Stimulated activated CD4-positive, alpha-beta T cell treated with anti-CD3 and anti-CD28 coated beads, Interleukin-2, amount 100 ng/mL, for 48 hours (primary cell): ENCODE measurements at places on chromosomes 12 and 14.

DNA sequence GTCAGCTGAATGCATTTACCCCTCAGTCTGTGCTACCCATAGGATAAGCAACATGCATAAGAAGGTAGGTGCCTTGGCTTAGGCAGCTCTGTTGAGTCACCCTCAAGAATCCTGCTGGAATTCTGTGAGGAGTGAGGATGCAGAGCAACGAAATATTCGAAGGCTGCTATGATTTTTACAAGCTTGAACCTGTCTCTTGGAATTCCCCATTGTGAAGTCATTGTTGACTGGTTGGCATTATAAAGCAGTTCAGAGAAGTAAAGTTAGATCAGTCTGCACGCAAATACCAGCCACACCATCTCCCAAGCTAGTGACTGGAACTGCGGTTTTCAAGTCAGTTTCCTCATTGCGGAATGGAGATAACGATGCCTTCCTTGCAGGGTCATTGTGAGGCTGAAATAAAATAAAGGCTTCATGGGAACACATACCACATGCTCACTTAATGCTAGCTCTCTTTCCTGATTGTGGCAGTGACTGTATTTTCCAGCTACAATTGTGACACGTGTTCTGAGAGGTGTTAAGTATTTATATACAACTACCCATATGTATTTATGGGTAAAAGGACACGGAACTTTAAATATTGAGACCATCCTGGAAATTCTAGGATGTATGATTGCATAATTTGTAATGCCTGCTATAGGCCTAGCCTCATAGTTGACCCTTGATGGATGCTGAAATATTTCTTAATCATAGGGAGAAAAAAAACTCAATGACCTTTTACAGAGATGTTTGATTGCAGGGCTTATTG, 96.7 kb downstream of the ETV6 start:
- no peak for DNase-seq

DNA sequence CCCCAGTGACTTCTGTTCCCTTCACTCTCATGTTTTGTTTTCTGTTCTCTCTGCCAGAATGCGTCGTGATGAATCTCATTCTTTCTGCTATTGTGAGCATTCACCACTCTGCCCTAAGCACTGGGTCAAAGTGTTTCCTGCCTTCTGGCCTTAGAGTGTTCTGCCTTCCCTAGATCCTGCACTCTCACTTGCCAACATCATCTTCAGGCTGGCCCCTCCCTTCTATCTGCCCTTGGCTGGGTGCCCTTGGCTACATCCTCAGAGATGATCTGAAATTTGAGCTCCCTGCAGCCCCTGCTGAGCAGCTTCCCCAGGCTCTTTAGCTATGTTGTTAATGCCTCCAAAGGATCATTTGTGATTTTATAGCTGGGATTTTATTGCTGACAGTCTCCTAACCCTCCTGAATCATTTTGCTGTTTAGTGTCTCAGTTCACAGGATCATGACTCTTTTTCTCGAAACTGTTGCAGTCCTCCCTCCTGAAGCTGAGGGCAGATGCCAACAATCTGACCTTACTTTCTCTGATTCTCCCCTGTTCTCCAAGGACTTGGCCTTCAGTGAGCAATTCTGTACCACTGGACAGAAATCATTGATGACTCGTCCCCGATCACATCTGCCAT, 4.5 kb downstream of the DHRS2 start:
- DNase-seq: no peak

DNA sequence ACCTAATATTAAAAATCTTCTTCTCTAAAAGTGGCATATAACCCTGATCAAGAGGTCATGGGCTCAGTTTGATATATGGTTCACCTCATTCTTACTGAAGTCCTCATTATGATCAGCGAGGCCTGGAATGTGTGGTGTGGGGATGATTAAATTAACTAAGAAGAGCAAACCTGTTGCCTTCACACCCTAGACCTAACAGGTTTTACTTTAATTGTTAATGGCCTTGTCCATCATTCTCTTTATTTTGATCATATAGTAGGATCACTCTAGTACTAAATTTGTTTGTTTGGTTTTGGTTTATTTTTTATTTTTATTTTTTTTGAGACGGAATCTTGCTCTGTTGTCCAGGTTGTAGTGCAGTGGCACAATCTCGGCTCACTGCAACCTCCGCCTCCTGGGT, 43.5 kb downstream of the VEZT start:
- DNase-seq: no peak

GRCh38 chr12:101327051-101327450, 47.1 kb downstream of the UTP20 start:
- DNase-seq: no peak
